MG63 (cell line): ENCODE measurements at places on chromosomes 1 and 21.

GRCh38 chr1:191609305-191609704, 549.0 kb upstream of the RGS18 start:
- DNase-seq: no peak

GRCh38 chr1:22418312-22418711, 33.3 kb upstream of the ZBTB40 start:
- DNase-seq: no peak

- DNase-seq: no peak
Measured at GRCh38 chr1:58695206-58695605, 4.7 kb downstream of the MYSM1 start.

- no peak for DNase-seq
Measured at GRCh38 chr1:246291127-246291526, 216.0 kb downstream of the SMYD3 start.

DNA sequence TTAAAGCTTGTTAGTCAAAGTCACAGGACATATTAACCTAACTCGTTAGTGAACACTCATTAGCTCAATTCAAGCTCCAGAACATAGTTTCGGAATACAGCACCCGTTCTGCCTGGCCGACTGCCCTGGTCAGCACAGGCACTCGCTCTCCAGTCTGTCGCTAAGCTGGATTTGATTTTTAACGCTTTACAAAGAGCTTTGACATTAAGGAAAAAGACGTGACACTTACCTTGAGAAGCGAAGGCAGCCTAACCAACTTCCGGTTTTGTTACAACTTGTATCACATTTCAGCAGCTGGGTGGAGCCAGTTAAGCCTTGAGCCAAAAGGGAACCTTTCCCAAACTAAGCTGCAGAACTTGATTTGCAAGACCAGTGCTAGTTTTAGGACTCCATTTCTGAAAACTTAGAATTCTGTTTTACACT, at the start of gene FRRS1:
TSS of gene FRRS1 (minus strand) at position 258 of the 423 bp plus-strand sequence. CDS start 17,867 bp downstream, outside the sequence.
- peak; percentile 40 for DNase-seq

DNA sequence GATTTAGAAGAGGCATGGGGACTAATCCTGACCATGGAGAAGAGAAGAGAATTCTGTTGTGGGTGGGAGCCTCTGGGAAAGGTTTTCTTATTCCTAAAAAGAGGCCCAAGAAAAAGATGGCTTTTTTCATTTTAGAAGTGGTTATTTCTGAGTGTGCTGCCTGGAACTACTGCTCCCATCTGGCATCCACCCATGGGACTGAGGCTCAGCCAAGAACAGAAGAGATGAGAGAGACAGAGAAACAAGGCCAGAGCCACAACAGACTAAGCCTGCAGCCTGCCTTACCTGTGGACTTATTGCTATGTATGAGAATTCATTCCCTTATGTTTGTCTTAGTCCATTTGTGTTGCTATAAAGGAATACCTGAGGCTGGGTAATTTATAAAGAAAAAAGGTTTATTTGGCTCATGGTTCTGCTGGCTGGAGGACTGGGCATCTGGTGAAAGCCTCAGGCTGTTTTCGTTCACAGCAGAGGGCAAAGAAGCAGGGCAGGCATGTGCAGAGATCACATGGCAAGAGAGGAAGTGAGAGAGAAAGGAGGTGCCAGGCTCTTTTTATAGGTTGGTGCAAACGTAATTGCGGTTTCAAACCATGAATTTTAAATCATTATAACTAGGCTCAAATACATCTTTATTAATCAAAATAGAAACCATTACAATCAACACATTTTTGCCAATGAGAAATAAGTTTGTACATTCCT, 57.5 kb upstream of the PRDM2 start:
- peak; percentile 38 for DNase-seq

GRCh38 chr1:39407510-39407895, 83.9 kb upstream of the BMP8A start:
- no peak for DNase-seq
